Right renal cortex interstitium (tissue), 3 donors: ENCODE measurements at places on chromosomes 12 and 14.
A peak's percentile ranks its signal among the peaks of the same experiment; 100 is the strongest.

DNA sequence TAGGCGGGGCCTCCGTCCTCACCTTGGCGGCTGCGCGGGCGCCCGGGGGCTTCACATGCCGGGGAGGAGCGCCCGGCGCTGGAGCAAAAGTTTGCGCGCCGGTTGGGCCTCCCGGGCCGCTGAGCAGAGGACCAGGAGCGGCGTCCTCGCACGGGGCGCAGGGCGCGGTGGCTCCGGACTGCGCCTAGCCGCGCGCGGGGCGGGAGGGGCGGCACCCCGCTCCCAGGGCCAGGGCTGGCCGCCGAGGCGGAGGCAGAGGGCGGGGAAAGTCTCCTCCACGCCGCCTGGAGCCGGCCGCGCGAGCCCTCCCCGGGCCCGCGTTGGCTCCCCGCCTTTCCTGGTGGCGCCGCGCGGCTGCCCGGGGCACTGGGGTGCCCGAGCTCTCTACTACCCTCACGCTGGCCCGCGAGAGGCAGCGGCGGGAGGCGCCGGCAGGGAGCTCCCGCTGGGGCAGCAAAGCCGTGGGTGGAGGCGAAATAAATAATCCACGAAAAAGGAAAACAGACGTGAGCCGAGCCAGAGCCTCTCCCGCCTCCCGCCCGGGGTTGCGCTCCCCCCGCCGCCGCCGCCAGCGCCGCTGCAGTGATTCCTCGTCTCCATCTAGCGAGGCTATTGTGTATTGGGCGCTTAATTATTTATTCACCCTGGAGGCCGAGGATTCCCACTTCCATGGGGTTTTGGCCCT lies 400 bp upstream of the PRIMA1 start:
- DNase-seq, result no peak

DNA sequence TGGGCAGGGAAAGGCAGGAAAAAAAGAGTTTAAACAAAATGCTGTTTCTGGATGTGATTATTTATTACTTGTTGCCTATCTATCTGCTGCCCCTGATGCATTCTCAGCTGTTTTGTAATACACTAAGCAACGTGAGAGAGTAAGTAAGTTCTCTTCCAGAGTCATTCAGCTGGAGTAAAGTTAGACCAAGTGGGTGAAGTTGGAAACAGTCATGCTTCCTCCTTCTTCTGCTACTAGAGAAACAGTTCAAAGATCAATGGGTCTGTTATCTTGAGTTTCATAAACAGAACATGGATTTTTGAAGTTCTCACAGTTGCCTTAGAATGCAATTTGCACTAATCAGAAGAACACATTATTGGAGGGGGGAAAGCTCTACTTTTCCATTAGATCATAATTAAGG lies 279.3 kb downstream of the EGLN3 start:
- no peak for DNase-seq

DNA sequence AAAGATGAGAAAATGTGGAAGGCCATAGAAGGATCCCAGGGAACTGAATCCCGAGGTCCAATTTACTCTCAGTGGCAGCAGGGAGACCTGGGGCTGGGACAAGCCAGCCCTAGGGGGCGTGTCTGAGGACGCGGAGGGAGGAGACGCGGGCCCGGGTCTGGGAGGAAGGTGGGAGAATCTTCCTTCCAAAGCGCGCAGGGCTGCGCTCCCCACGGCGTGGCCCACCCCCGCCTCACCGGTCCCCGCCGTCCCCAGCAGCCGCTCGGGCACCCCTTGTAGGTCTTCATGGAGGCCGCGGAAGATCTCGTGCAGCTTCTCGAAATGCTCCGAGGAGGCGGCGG lies 323 bp downstream of the VTI1B start:
- peak; percentile 49 for DNase-seq

DNA sequence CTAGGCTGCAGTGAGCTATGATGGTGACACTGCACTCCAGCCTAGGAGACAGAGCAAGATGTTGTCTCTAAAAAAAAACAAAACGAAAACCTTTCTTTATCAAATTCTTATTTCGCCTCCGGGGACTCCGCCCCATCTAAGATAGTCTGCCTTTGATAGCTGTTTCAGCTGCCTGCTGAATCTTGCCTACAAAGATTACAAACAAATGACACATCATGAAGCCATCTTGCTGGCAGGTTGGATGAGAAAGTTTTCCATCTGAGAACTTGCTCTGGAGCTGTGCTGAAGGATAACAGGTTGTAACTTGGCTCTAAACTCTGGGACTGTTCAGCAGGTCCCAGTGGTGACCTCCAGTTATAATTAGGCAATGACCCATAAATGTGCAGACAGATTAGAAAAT lies 41.8 kb upstream of the AEBP2 start:
- no peak for DNase-seq

- DNase-seq, result no peak
These were observed 18.7 kb upstream of the MYO1H start for GRCh38 chr12:109329003-109329402.

GRCh38 chr12:41514021-41514777 lies 326.1 kb downstream of the PDZRN4 start:
- no peak for DNase-seq

GRCh38 chr12:21774358-21775132 lies at the start of gene KCNJ8:
KCNJ8 (minus strand) TSS chr12:21774706; CDS start chr12:21773616, 1,090 bp downstream.
- DNase-seq, result no peak

DNA sequence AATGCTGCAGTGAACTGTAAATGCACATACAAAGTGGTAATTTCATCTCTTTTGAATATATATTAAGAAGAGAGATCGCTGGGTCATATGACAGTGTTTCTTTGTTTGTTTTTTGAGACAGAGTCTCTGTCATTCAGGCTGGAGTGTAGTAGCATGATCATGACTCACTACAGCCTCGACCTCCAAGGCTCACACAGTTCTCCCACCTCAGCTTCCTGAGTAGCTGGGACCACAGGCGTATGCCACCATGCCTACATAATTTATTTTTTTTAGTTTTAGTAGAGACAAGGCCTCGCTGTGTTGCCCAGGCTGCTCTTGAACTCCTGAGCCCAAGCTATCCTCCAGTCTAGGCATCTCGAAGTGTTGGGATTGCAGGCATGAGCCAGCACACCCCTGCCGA lies 62.4 kb upstream of the ACSS3 start:
- DNase-seq, result no peak

- DNase-seq, result peak; percentile 33
These were observed 77.6 kb upstream of the PRKD1 start for GRCh38 chr14:30005114-30005808.

GRCh38 chr12:75634244-75635222 lies 123.1 kb upstream of the KRR1 start:
- no peak for DNase-seq

DNA sequence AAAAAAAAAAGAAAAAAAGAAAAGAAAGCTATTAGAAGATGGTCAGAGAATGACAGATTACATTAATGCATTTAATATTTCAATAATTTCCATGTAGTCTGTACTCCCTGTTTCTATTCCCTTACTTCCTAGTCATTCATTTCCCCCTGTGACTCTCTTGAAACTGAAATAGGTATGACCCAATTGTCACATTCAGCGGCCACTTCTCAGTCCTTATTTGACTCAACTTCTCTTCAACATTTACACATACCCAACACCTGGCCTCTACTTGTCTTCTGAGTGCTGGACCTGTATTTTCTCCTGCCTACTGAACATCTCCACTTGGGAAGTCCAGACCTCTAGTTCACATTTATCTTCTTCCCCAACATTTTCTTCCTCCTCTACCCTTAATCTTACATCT lies 7.2 kb downstream of the EEA1 start:
- no peak for DNase-seq

- no peak for DNase-seq
These were observed 21.9 kb upstream of the ADIPOR2 start for GRCh38 chr12:1668833-1669543.

- no peak for DNase-seq
These were observed 65.8 kb downstream of the C14orf39 start for GRCh38 chr14:60420050-60420449.

DNA sequence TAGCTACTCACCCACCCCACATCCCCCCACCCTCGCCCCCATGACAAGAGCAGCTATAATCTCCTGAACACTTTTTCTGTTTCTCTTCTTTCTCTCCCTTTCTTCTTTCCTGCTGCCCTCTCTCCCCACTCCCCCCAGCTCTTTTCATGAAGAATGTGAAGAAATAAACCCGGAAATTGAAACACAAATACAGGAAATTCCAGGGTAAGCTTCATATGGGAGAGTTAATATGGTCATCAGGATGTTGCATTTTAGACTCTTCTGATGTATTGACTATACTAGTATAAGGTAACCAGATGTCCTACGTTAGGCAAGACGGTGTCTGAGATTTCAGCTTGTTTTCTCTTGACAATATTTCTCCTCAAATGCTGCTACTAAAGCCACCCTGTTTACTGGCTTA lies 41.6 kb upstream of the LRIG3 start:
- no peak for DNase-seq

GRCh38 chr12:66724026-66724425 lies 45.1 kb upstream of the GRIP1 start:
- DNase-seq, result no peak

- no peak for DNase-seq
These were observed 150.9 kb downstream of the SLC15A4 start for GRCh38 chr12:128672893-128673292.

GRCh38 chr12:94622475-94622874 lies 27.9 kb downstream of the TMCC3 start:
- no peak for DNase-seq

- DNase-seq, result no peak
These were observed 35.8 kb downstream of the IL31 start for GRCh38 chr12:122138181-122138580.

DNA sequence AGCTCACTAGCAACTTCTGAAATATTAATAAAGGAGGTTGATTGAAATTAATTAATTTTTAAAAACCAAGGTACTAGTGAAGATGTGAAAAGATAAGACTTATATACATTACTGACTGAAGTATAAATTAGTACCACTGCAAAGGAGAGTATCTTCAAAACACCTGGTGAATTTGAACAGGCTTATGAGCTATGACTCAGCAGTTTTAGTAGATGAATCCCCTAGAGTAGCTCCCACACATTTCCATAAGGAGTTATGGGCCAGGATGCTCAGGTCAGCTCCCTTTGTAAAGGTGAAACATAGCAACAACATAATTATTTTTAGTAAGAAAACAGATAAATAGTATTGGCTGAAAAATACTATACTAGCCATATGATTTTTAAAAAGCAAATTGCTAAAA lies 218.6 kb downstream of the SYT1 start:
- no peak for DNase-seq

DNA sequence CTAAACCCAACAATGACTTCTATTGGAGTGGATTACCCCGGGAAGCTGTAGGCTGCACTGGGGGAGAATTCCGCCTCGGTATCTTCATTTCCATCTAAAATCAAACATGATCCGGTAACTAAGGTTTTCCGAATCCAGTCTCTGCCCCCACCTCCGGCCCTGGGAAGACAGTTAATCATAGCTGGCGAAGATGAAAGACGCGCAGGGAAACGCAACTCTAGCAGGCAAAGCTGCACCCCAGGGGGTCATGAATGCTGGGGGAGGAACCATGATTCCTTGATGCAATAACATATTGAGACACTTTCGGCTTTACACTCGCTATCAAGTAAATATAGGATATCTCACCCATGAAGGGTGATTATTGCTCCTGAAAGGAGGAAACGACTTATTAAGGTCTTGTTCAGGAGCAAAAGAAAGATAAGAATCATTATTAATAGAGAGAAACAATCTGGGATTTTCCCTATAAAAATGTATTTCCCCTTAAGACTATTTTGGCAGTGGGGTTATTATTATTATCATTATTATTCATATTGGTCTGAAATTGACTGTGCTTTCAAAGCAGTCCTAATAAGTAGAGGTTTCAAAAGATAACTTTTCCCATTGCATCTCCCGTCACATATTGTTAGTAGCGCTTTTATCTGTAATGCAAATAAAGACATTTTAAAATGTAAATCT lies 614.9 kb downstream of the VRK1 start:
- DNase-seq, result no peak

- DNase-seq, result no peak
These were observed 20.3 kb downstream of the KRT85 start for GRCh38 chr12:52347016-52347415.

DNA sequence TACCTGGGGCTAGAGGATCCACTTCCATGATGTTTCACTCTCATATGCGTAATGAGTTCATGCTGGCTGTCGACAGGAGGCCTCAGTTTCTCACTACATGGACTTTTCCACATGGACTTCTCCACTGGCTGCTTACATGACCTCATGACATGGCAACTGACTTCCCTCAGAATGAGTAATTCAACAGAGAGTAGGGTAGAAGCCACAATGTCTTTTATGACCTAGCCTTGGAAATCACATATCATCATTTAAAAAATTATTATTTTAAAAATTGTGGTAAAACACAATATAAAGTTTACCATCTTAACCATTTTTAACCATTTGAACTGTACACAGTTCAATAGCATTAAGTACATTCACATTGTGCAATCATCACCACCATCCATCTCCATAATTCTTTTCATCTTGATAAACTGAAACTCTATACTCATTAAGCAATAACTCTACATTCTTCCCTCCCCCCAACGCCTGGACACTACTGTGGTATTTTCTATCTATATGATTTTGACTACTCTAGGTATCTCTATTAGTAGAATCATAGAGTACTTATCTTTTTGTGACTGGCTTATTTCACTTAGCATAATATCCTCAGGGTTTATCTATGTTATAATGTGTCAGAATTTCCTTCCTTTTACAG lies 144.5 kb downstream of the TGFB3 start:
- no peak for DNase-seq

DNA sequence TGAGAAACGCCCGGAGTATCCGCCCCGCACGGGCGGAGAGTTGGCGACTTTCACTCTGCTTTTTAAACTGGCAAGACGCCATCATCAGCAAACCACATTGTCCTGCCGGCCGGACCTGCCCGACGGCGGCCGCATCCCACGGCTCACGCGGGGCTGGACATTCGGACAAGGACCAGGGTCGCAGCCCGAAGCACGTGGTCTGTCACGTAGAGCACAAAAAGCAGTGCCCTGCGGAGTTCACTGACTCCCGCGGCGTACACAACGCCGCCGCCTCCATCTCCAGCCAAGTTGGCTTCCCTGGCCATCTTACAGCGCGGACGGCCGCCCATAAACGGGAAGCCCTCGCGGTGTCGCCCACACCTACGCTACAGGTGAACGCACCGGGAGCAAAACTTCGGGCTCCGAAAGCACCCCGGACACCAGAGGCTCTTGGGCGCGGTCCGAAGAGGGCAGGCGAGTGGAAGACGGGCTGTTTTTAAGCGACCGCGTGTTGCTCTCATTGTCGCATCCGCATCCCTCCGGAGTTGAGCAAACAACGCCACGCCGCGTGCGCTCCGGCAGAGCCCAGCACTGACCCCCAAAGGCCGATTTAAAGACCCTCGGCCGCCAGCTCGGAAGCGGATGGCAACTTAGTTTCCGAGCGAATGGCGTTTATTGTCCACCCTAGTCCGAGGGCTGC lies 966 bp downstream of the SINHCAF start:
- DNase-seq, result peak; percentile 32

GRCh38 chr12:16027002-16027401 lies 115.9 kb downstream of the DERA start:
- DNase-seq, result no peak

DNA sequence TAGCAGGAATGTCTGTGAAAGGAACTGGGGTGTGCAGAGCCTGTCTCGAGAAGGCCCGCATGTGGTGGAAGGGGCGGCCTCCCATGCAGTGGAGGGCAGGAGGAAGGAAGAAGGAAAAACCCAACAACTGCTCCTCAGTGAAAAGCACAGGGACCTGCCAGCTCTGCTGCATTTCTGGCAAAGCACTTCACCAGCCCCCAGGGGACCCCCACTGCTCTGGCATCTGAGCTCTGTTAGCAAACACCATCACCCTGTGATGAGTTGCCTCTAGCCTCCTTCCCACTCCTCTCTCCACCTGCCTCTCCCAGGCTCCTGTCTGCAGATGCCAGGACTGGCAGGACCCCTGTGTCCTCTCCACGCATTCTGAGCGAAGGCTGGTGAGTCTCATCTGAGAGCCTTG lies 69.0 kb upstream of the DDX11 start:
- DNase-seq, result no peak

GRCh38 chr12:84128117-84128991 lies 784.2 kb downstream of the SLC6A15 start:
- no peak for DNase-seq
